ENCODE measurements at places on chromosomes 2 and 18. TPM values are rescaled to one million over a fixed set of nuclear protein-coding genes. Genes with fewer than 3 reads are reported as not detected.
A peak's percentile ranks its signal among the peaks of the same experiment; 100 is the strongest.

DNA sequence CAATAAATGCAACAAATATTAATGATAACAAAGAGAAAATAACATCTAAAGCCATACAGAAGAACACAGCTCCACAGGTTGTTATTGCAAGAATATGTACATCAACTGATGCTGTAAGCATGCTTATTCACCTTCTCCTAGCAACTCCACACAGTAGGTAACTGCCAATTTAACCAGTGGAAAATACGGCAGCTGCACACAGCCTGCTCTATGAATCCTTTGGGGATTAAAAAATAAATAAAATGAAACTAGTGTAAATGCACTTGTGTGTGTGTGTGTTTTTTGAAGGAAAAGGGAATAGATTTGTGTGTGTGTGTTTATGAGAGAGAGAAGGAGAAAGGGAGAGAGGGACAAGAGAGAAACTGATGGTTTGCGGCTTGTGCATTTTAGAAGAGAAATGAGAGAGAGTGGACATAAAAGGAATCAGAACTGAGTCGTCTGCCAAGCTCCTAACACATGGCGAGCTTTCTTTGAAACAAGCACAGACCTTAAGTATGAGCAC, 96.2 kb upstream of the PDE1A start:
- H3K4me1 ChIP-seq, result no peaks in the 10 kb centered on the region
- no peak for DNase-seq
- H3K27ac ChIP-seq, result no peak overlapping the region
- no peaks in the 10 kb centered on the region for H3K36me3 ChIP-seq
- no peaks in the 10 kb centered on the region for H3K27me3 ChIP-seq

DNA sequence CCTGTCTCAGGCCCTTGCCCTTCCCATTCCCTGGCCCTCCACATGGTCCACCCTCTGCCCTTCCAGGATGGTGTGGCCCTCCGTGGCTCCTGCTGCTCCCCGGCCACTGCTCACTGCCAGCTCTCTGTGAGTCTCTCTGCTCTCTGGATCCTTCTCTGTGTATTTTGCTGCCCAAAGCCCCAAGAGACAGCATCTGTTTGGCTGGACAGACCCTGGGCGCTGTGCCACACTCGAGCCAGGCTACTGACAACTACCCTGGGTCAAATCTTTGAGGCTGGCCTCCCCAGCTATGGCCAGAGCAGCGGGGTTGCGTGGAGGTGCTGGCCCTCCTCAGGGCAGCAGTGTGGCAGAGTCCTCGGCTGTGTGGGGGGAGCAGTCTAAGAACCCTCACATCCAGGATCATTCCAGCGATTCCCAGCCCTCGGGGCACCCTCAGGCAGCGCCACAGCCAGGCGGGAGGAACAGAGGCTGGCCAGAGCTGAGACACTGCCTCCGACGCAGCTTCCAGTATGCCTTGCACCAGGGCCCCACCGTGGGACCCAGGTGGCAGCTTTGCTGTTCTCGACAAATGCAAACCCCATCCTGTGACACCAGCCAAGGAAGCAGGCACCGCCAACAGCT, 139.4 kb upstream of the GLI2 start:
- H3K36me3 ChIP-seq, result no peaks in the 10 kb centered on the region
- H3K4me3 ChIP-seq, result no peak overlapping the region
- H3K27ac ChIP-seq, result peak overlapping the region; percentile 47
- DNase-seq, result no peak

GRCh38 chr2:68320118-68320641, 431 bp upstream of the CNRIP1 start:
- no peaks in the 10 kb centered on the region for H3K36me3 ChIP-seq
- peaks cover 20% of the 10 kb centered on the region for H3K4me1 ChIP-seq
- peak; percentile 73 for DNase-seq
- H3K27ac ChIP-seq, result peak overlapping the region; percentile 81
- no peaks in the 10 kb centered on the region for H3K27me3 ChIP-seq
- H3K4me3 ChIP-seq, result peak overlapping the region; percentile 87

DNA sequence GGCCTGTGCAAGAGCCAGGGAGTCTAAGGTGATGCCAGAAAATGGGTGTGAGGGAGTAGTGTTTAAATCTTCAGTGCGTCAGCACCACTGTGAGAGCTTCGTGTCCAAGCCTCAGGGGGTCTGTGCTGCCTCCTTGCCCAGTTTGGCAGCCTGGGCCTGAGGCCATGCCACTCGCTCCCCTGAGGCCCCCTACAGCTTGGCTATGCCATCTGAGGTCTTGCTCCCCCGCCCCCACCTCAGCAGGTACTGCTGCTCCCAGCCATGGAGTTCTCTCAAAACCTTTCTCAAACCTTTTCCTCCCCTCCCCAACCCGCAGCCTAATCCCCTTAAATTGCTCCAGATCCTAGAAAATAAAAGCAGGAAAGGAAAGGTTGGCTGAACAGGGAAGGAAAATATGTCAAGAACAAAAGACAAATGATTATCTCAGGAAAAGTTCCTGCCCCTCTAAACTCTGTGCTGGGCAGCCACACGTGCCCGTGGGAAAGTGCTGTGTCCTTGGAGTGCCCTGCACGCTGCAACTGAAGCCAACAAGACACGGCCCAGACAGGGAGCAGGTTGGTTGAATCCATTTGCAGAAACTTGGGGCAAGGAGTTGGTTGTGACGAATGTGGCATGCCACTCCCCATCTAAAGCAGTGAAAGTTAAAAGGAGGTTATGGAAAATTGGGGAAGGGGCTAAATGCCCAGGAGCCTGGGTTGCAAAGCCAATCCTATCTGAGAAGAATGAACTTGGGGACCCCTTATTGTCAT, 61.2 kb downstream of the ATOH8 start:
- no peak for DNase-seq
- peaks cover 14% of the 10 kb centered on the region for H3K4me1 ChIP-seq
- H3K4me3 ChIP-seq, result no peak overlapping the region
- no peaks in the 10 kb centered on the region for H3K36me3 ChIP-seq
- H3K27me3 ChIP-seq, result no peaks in the 10 kb centered on the region

- H3K4me1 ChIP-seq, result no peaks in the 10 kb centered on the region
- H3K27ac ChIP-seq, result no peak overlapping the region
- H3K27me3 ChIP-seq, result no peaks in the 10 kb centered on the region
- DNase-seq, result no peak
- peaks cover 4% of the 10 kb centered on the region for H3K36me3 ChIP-seq
- H3K4me3 ChIP-seq, result no peak overlapping the region
Measured at GRCh38 chr2:190996338-190996946, 17.5 kb downstream of the STAT1 start.

DNA sequence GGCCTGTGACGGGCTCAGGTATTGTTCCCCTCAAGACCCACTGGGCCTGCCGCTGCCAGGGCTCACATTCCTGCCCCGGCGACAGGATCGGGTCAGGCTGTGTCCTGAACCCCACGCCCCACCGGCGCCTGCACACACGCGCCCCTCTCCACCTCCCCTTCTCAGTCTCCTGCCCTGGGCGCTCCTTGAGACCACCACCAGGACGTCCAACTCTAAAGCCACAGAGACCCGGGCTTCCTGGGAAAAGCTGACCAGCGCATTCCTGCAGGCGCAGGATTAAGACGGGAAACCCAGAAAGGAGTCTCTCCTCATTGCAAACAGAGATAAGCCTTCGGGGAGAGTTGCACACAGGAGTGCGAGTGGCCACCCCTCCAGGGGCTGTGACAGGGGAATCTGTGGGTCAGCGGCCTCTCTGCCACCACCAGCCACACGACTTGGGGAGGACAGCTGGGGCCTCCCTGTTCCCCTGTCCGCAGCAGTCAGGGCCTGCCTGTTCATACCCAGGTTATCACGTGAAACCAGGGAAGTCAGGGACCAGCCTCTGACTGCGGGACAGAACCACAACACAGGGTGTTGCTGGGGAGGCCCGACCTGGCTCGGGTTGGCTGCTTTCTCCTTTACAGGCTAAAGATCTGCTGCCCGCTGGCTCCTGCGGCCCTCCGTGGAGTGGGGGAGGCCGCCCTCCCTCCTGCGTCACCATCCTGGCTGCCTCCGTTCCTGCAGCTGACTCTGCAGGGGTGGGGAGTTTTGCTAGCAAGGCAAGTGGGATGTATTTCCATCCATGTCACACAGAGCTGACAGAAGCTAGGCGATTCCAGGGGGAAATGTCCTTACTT, 88.8 kb downstream of the ZCCHC2 start:
- H3K36me3 ChIP-seq, result no peaks in the 10 kb centered on the region
- H3K4me1 ChIP-seq, result no peaks in the 10 kb centered on the region
- H3K27me3 ChIP-seq, result no peaks in the 10 kb centered on the region
- no peak for DNase-seq

- no peak for DNase-seq
- H3K27me3 ChIP-seq, result no peaks in the 10 kb centered on the region
- no peaks in the 10 kb centered on the region for H3K4me1 ChIP-seq
- H3K27ac ChIP-seq, result no peak overlapping the region
Measured at GRCh38 chr2:240043279-240043989, 9.9 kb downstream of the OR6B3 start.

- H3K27ac ChIP-seq, result no peak overlapping the region
- H3K27me3 ChIP-seq, result no peaks in the 10 kb centered on the region
- no peak overlapping the region for H3K4me3 ChIP-seq
- no peaks in the 10 kb centered on the region for H3K36me3 ChIP-seq
- H3K4me1 ChIP-seq, result no peaks in the 10 kb centered on the region
Measured at GRCh38 chr2:218701806-218702205, 8.8 kb upstream of the TTLL4 start.

- no peaks in the 10 kb centered on the region for H3K36me3 ChIP-seq
- no peak overlapping the region for H3K27ac ChIP-seq
- no peaks in the 10 kb centered on the region for H3K4me1 ChIP-seq
- DNase-seq, result no peak
- H3K4me3 ChIP-seq, result no peak overlapping the region
Measured at GRCh38 chr2:6452702-6453481, 412.8 kb downstream of the CMPK2 start.

DNA sequence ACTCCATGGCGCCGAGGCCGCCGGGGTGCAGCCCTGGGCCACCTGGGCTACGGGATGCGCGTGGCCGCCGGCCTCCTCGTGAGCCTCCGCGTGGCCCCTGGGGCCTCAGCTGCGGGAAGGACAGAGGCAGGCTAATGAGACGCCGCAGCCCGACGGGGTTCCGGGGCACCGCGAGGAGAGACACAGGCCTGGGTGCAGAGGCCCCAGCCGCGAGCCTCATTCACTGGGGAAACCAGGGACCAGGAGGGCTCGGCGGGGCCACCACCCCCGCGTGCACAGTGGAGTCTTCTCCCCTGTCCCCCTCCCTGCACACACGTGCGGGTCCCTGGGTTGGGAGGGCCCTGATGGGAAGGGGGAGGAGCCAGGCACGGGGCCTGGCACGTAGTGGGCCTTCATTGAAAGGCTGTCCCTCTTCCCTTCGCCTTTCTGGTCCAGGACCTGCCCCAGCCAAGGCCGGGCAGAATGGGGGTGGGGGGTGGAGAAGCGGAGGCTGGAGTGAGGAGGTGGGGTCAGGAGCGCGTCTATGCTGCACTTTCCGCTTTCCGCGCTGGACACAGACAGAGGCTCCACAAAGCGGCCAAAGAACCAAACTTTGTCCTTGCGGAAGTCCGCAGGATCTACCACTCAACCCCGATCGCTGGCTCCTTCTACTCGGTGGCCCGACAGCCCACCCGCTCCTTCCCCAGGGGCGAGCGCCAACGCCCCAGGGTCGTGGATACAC, 9.1 kb downstream of the ALPP start:
- H3K4me1 ChIP-seq, result peaks cover 11% of the 10 kb centered on the region
- peaks cover 92% of the 10 kb centered on the region for H3K27me3 ChIP-seq
- no peak for DNase-seq
- H3K36me3 ChIP-seq, result no peaks in the 10 kb centered on the region

DNA sequence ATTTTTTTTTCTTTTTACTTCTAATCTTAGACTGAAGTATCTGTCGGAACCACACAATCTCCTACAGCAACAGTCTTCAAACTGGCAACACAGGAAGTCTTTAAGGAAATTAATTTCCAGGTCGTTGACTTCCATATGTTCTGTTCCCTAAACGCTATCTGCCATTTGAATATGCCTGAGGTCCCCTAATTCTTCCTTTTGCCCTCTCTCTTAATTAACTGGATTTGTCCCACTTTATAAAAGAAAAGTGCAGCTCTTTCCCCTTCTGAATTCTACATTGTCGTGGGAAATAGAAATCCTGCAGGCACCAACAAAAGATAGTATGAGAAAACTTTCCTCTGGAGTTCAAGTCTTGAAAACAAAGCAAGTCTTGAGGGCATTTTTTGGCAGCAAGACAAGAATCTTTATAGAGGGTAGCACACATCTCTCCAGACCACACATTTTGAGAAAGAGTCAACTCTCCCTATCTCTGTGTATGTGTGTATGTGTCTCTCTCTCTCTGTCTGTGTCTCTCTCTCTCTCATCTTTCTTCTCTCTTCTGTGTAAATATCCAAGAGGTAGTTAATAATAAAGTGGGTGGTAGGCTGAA, 879.8 kb downstream of the SOCS6 start:
- DNase-seq, result no peak
- no peaks in the 10 kb centered on the region for H3K27me3 ChIP-seq
- H3K4me3 ChIP-seq, result no peak overlapping the region
- no peaks in the 10 kb centered on the region for H3K36me3 ChIP-seq
- no peaks in the 10 kb centered on the region for H3K4me1 ChIP-seq

NGEF gene
- total RNA-seq, result not detected

ANKRD23 gene
- 5.5 TPM for total RNA-seq

LRRC30 gene
- not detected for total RNA-seq

RAB6D gene
- not detected for total RNA-seq

C2orf66 gene
- total RNA-seq, result not detected
